ENCODE measurements at places on chromosomes 1 and 21.

DNA sequence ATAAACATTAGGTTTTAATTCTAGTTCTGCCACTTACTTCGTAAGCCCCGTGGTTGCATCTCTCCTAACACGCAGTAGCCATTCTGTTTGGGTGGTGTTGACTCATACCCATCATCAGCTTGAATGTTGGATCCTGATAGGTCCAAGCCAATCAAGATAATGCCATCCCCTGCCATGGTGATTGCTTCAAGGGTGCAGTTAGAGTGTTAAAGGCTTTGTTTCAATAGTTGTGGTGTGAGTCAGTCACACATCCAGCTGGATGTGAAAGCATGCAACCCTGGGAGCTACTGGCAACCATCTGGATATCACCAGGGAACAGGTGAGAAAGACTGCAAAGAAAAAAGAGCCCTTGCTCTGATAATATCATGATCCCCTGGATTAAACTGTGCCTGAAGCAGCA, 69.1 kb downstream of the OMA1 start:
- no peak for DNase-seq

DNA sequence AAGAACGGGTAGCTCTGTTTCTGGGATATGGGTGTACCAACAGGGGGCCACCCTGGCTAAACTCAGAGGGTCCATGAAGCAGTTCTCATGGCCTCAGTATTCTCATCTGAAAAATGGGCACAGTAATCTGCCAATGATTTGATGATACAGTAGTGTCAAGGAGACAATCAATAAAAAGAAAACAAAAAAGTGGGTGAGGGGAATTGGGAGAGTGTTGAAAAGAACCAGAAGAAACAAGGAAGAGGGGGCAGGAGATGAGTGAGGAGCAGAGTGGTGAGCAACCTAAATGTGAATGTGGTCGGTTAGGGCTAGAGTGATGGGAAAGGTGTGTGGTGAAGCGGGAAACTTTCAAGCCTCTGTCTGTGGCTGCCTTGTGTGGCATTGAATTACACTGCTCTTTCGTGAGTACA, 2.0 kb downstream of the SLAMF7 start:
- no peak for DNase-seq

GRCh38 chr1:26359981-26360806, 6.3 kb upstream of the CRYBG2 start:
- DNase-seq = peak; percentile 46

DNA sequence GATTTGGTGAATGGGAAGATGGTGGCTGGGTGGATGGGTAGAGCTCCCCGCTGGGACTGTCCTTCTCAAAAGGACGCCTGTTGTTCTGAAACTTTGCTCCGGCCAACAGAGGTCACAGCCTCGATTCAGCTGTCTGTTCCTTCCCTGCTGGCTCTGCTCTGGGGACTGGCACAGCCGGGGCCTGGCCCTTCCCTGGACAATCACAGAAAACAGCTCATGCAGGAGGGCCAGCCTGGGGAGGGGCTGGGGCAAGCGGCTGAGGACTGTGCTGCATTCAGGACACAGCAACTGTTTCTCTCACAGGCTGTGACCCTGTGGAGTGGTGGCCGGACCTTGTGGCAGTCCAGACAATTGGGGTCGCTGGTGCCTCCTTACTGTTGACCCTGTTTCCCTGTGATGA, 110.7 kb upstream of the TMEM51 start:
- DNase-seq = no peak

DNA sequence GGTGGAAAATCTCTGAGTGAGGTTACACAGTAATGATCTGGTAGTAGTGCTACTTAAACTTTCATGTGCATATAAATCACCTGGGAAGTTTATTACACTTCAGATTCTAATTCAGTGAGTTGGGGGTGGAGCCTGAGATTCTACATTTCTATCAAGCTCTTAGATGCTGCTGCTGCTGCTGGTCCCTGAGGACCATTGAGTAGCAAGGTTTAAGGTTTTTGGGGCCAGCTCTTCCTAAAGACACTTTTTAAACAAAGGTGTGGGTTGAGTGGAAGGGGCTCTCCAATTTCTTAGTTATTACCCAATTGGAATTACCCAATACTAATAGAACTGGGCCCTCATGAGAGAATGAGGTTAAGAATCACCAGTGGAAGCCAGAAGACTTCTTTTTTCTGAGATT, 29.5 kb downstream of the KCNA3 start:
- no peak for DNase-seq

- no peak for DNase-seq
Measured at GRCh38 chr1:44073528-44073927, 42.3 kb upstream of the SLC6A9 start.

- no peak for DNase-seq
Measured at GRCh38 chr21:30233228-30234020, 17.5 kb upstream of the CLDN8 start.

DNA sequence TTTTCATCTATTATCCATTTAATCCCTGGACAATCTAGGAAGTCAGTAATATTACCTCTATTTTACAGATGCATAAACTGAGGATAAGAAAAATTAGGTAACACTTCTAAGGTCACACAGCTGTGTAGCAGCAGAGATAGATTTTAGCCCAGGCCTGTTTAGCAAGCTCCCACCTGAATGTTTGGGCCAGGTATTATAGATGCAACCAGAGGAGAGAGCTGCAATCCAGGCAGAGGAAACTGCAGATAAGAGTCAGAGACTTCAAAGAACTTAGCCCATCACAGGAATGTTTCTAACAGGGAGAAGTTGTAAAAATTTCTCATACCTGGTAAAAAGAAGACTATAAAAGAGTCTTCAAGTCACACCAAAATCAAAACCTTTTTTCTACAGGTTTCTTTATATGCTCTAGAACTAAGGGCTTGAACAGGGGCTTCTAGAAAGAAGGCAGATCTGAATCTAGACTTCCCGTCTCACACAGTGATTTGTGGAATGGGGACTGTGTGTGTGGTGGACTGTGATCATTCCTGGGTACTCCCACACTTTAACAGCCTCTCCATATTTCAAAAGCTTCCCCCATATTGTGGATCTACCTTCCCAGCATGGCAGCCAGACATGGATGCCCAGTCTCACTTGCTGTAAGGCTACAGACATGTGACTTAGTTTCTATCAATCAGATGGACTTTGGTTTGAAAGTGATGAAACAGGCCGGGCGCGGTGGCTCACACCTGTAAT, 128.7 kb downstream of the TLR5 start:
- DNase-seq = no peak

- no peak for DNase-seq
Measured at GRCh38 chr1:30284226-30284625, 439.2 kb downstream of the MATN1 start.

GRCh38 chr21:45724345-45724961, 80.9 kb downstream of the PCBP3 start:
- no peak for DNase-seq

Data from T-cell (primary cell).